Adrenal gland (tissue), 19 donors: ENCODE measurements at places on chromosomes 3 and 15. TPM values are rescaled to one million over a fixed set of nuclear protein-coding genes. Genes with fewer than 3 reads are reported as not detected.

Gene CCDC39
- not detected for total RNA-seq

Gene GOLGA6A
- not detected for total RNA-seq

Gene SLC24A1
- total RNA-seq, result 15.2 TPM

- no peaks in the 10 kb centered on the region for H3K27me3 ChIP-seq
- no peaks in the 10 kb centered on the region for H3K4me1 ChIP-seq
- DNase-seq, result no peak
- H3K27ac ChIP-seq, result no peak overlapping the region
- peaks cover 45% of the 10 kb centered on the region for H3K36me3 ChIP-seq
Measured at GRCh38 chr3:53813229-53813628, 33.0 kb downstream of the CHDH start.

DNA sequence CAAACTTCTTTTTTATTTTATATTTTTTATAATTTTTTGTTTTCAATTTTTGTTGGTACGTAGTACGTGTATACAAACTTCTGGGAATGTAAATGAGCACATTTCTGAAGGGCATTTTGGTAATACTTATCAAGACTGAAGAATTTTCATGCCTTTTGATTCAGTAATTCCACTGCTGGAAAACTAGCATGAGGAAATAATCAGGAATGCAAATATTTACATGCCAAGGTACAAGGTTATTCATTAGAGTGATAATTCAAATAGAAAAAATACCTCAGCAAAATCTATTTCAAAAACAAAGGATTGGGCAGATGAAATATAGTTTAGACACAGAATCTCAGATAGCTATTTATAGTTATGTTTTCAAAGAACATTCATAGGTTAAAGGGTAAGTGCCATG is 128.7 kb downstream of the DMXL2 start:
- no peak overlapping the region for H3K4me3 ChIP-seq
- H3K36me3 ChIP-seq, result peaks cover 8% of the 10 kb centered on the region
- no peak overlapping the region for H3K27ac ChIP-seq
- no peak for DNase-seq
- no peaks in the 10 kb centered on the region for H3K27me3 ChIP-seq
- H3K4me1 ChIP-seq, result no peaks in the 10 kb centered on the region

DNA sequence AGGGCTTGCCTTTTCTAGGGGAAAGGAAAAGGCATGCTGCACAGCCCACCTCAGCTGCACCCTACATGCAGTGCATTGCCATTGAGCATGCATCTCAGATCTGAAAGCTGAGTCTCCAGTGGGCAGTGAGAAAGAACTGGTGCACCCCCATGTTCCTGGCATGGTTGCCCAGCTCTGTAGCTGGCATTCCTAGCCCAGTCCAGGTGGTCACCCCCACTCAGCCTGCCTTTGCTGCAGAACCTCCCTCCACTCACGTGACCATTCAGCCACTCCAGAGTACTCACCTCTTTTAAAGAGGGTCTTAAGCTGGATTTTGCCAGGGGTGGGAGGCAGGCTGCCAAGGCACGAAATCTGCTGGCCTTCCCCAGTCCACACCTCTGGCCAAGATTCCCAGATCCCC is 208.6 kb upstream of the TOPAZ1 start:
- no peak overlapping the region for H3K27ac ChIP-seq
- no peaks in the 10 kb centered on the region for H3K4me1 ChIP-seq

GRCh38 chr3:27939940-27940339 is 217.8 kb upstream of the EOMES start:
- DNase-seq, result no peak
- no peaks in the 10 kb centered on the region for H3K4me1 ChIP-seq
- no peak overlapping the region for H3K27ac ChIP-seq
- no peaks in the 10 kb centered on the region for H3K27me3 ChIP-seq
